ENCODE measurements at places on chromosomes 2 and 18.
A peak's percentile ranks its signal among the peaks of the same experiment; 100 is the strongest.

- no peak for DNase-seq
These were observed 307.4 kb upstream of the KLHL29 start for GRCh38 chr2:23077596-23077995.

- DNase-seq = peak; percentile 48
These were observed 58.2 kb downstream of the KLHL14 start for GRCh38 chr18:32714571-32715148.

DNA sequence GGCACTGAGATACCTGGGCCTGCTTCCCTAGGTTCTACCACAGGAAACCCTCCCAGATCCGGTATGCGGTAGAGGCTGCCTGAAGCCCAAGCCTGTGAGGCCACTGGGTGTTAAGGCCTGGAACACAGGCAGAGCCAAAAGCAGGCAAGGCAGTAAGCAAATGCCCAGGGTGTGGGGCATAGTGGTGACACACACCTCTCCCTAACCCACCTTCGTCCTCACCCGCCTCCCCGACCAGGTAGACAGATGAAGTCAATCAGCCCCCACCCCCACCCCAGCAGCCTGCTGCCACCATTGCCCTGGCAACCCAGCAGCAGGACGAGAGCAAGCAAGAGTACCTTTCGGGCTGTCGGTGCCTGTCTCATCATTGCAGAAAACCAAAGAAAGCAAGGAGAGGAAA lies 6.1 kb downstream of the DCTN1 start:
- DNase-seq = no peak

- DNase-seq = peak; percentile 72
These were observed 72.5 kb downstream of the ACOXL start for GRCh38 chr2:110804915-110805314.

GRCh38 chr2:21165350-21165749 lies 41.6 kb downstream of the TDRD15 start:
- DNase-seq = no peak

DNA sequence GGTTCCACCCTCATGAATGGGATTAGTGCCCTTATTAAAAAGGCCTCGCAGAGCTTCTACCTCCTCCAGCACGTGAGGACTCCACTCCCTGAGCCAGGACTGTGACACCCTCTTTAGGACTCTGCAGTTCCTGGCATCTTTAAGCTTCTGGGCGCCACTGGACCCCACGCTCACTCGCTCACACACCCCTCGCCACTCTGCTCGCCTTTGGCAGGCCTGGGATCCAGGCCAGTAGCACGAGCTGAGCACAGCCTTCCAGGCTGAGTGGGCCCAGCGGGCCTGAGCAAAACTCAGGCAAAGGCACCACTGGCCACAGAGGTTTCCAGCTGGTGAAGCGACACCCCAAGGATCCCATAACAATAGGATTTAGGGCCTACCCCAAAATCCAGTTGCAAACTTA lies 107.9 kb upstream of the GPC1 start:
- DNase-seq = no peak

DNA sequence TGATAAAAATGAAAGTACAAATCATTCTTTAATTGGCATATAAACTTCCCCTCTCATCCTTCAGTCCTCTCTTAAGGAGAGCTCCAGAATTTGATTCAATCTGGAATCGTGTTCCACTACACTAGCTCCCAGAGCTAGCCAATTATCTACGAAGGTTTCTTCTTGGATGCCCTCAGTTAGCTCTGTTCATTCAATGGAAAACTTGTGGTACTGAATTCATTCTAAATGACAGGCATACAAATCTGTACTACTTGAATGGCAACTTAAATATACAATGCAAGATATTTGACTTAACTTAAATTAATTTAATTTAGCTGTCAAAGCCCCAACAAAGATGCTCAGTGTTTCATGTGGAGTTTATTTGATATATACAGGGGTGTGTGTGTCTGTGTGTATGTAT lies 1474.2 kb upstream of the CELF4 start:
- DNase-seq = no peak

GRCh38 chr18:80177128-80177527 lies 68.1 kb downstream of the ADNP2 start:
- DNase-seq = no peak

DNA sequence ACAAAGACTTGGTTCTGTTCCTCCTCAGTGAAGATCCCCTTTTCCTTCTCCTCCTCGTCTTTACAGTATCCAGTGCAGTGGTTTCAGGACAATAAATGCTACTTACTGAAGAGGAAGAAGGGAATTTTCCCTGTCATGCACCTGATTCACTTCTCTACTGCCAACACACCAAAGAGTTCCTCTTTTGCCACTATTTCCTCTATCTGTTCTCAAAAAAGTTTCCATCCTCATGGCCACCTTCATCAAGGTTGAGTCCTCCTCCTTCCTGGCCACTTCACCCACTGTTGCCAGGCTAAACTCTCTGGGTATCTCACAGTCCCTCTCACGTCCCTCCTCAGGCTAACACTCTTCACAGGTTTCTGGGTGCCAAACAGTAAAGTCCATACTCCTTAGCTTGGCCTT lies 41.7 kb downstream of the PLEKHM3 start:
- DNase-seq = peak; percentile 27

DNA sequence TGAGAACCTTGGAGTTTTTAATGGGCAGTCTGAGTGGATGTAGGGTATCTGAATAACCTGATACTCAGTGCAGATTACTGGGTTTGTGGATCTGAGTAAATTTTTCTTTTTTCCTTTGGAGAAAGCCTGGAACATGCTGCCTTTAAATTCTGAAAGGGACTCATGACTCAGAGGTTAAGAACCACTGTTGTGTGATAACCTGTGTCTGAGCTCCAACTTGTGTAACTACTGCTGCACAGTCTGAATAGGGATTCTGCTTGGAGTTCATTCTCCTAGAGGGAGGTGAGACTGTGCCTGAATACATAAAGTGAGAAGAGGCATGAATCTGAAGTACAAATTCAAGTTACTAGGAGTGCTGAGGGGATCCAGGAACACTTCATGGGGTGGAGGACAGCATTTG lies 36.2 kb downstream of the KDM3A start:
- no peak for DNase-seq

DNA sequence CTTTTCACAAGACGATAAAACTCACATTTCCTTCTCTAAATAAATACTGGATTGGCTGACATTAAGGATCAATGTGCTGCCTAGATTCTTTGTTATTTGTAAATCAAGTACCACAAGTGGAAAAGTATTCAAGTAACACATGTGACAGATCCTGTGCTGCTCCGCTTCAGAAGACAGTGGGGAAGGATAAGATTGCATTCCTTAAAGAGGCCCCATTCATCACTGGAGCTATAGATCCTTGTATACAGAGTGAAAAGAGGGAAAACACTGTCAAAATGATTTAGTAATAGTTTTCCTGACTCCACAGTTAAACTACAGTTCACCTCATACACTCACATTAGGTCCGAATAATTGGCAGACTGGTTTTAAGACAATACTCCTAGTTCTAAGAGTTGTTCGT lies 108.0 kb upstream of the CSRNP3 start:
- DNase-seq = no peak

DNA sequence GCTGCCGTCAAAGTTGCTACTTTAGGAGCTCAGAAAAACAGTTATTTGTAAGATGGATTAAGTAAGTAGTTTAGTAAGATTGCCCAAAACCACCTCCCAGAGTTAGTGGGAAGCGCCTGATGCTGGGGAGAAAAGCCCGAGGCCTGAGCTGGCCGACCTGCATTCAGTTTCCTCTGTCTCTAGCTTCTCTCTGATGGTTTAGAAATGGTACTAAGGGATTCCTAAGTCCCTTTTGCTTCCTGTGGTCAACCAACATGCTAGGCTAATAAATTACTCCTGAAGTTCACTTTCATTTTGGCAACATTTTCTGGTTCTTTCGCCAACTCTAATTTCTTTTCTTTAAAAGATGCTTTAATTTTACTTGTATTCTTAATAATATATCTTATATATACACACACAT lies 60.1 kb downstream of the ASAP2 start:
- no peak for DNase-seq

DNA sequence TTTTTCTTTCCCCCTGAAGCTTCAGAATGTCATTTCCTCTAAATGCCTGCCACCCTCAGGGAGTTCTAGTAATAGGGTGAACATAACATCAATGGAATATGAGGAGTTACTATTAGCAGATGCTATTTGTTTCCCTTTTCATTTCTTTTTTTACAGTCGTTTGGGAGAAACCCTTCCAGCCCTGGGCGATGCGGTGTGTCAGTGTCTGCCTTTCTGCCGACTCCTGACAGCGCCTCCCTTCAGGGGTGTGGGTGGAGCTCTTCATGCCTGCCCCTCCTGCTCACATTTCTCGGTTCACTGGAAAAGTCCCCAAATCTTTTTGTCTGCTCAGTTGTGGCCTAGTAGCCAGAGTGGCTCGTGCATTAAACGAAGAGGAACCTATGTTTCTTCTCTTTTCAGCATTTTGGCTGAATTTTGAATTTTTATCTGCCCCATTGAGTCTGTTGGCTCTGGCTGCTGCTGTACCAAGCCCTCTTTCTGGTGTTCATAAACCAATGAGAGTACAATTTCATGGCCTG lies 72.3 kb downstream of the FMNL2 start:
- peak; percentile 68 for DNase-seq

DNA sequence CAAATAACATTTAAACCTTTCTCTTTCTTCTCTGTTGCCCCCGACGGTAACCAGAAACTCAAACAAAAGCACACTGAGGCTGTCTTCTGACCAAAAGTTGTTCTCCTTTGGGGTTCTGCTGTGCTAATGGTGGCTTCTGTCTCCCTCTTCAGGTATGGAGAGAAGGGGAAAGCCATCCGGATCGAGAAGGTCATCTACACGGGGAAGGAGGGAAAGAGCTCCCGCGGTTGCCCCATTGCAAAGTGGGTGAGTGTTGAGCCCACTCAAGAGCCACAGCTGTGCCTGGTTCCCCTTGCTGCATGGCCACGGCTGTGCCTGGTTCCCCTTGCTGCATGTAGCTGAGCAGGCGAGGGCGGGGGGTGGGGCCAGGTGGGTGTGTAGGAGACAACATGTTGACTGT lies 67.4 kb downstream of the BOLA3 start:
- no peak for DNase-seq

GRCh38 chr2:98445683-98446581 lies 1.3 kb downstream of the INPP4A start:
- peak; percentile 28 for DNase-seq

- no peak for DNase-seq
These were observed 91.7 kb upstream of the TFCP2L1 start for GRCh38 chr2:121376535-121377250.

GRCh38 chr2:181446985-181447384 lies 10.2 kb upstream of the ITGA4 start:
- no peak for DNase-seq

DNA sequence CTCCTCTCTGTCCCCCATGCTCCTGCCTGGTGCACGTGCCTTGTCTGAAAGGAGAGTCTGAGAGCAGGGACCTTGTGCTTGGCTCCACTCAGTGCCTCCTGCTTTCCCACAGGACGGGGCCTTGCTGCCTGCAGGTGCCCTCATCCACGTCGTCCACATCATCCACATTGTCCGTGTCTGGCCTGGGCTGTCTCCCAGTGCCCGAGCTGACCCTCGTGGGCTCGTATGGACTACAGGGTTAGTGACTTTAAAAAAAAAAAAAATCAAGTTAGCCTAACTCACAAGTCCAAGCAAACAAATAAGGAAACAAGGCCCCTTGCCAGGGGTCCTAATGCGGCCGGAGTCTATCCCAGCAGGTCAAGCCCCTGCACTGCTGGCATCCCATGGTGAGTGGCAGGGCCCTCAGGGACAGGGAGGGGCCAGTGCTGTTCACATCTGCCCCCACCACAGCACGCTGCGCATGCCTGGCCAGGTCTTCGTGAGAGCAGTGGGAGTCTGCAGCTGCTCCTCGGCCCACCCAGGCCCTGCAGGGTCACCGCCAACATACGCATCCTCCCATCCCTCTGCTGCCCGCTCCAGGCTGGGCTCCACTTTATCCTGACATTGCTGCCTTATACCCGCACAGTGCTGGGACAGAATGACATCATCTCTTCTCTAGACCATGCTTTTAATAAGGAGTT lies 232.6 kb downstream of the NDUFA10 start:
- no peak for DNase-seq

DNA sequence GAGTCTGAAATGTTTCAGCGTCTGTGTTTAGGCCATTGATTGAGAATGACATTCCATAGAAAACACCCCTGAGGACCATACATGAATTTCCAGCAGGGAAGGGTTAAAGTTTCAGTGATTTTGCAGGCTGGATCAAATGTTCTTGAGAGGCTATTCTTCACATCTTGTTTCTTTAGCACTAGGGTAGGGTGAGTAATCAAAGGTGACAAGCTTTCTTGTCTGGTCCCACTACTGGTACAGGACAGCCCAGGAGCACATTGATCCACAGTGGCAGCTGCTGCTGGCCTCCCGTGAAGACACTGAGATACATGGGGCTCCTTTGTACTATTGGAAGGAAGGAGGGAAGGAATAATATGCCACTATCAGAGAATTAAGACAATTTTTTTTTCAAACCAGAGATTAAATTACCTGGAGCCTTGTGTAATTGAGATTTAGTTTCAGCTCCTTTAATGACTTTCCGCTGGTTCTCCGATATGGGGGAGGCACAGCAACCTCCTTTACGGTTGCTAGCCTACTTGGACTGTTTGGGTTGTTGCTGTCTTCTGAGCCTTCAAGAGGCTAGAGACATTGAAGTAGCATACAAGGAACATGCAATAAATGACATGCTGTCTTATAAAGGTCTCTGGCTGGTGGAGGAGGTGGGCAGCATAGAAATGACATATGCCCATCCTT lies 368.9 kb downstream of the SOX11 start:
- no peak for DNase-seq

DNA sequence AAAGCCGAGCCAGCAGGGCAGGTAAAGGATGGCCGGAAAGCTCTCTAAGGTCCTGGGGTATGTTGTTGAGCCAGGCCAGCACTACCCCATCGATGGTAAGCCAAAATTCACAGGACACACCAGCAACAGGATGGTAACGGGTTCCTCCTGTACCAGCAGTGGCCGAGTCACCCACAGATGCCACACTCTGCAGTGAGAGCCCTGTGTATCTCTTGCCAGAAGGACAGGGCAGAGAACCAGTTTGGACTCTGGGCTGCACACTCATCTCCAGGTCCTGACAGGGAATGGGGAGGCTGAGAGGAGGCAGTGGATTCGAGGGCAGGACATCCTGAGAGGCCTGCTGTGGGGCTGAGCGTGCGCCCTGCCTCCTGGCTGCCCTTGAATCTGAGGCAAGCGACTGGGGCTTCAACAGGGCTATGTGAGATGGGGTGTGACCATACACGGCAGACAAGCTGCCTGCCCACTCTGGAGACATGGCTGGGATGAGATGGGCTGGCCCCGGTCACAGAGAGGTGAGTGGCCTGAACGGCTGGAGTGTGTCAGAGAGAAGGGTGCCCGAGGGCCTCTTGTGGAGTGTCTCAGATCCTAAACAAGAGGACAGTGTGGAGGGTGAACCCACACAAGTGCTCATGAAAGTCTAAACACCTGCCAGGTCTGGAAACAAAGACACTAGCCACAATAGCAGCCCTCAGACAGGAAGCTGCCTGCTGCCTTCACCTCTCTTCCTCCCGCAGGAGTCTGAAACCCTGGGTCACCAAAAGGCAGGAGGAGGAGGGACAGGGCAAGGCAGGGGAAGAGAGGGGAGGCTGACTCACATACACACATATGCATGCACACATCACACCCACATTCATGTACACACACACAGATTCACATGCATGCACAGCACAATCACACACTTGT lies 182.3 kb downstream of the LOXHD1 start:
- no peak for DNase-seq

All from GM20000 (cell line).